ENCODE measurements at places on chromosomes 13 and 19.

DNA sequence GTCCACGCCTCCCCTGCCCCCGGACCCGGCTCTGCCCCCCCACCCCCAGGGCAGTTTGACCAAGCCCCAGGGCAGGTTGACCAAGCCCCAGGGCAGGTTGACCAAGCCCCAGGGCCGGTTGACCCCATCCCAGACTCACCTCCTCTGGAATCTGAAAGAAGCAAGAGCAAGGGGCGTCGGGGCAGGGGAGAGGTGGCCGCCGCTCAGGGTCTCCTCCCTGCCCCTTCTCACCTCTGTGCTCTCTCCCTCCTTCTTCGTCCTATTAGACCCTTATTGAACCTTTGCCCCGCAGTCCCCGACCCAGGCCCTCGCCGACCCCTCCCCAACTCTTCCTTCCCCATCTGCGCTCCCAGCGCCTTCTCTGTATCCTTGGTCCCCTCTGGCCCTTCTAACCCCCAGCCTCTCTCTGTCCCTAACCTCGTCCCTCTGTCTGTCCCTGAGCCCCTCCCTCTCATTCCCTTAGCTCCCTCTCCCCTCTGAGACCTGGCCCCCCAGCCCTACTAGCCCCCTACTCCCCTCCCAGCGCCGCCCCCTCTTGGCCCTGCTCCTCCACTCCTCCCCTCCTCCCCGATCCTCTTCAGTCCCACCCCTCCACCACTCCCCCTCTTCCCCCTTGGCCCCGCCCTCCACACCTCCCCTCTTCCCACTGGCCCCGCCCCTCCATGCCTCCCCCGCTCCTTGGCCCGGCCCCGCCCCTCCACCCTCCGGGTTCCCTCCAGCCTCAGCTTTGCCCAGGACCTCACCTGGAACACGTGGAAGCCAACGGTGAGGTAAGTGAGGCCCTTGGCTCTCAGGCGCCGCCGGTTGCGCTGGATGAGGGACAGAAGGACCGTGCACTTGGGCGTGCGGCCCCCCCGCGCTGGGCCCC is 7.6 kb downstream of the CAPN12 start:
- no peak for DNase-seq

GRCh38 chr19:54616821-54617560 is 13.3 kb upstream of the LILRB1 start:
- no peak for DNase-seq

DNA sequence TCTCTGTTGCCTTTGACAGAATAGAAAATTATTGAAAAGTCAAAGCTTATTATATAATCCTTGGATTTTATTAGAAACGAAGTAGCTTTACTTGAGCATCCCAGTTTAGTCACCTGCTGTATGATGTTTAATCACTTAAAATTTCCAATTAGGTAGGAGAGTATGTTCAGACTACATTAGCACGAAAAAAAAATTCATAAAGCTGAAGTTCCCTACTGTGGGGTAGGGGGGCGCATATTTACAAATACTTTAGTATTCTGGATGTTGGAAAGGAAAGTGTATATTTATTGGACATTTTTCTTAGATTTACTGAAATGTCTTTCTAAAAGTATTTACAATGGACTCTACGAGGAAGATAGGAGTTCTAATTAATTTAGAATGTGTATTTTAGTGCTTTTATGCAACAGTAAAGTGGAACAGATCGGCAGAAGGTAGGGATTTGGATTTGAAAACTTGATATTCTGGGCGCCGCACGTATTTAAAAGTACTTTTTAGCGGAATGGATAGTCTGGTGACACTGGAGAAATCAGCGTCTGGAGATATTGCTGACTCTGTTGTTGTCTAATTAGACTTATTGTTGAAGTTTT is 1.9 kb downstream of the CDK8 start:
- DNase-seq = no peak

- peak; percentile 30 for DNase-seq
Observed at GRCh38 chr19:39237200-39238184, 7.3 kb downstream of the IFNL3 start.

- no peak for DNase-seq
Observed at GRCh38 chr19:29576046-29576606, 30.0 kb upstream of the POP4 start.

GRCh38 chr19:18306209-18306887 is 16.5 kb downstream of the LSM4 start:
- DNase-seq = no peak

GRCh38 chr13:19618977-19619376 is 14.5 kb upstream of the MPHOSPH8 start:
- DNase-seq = no peak

DNA sequence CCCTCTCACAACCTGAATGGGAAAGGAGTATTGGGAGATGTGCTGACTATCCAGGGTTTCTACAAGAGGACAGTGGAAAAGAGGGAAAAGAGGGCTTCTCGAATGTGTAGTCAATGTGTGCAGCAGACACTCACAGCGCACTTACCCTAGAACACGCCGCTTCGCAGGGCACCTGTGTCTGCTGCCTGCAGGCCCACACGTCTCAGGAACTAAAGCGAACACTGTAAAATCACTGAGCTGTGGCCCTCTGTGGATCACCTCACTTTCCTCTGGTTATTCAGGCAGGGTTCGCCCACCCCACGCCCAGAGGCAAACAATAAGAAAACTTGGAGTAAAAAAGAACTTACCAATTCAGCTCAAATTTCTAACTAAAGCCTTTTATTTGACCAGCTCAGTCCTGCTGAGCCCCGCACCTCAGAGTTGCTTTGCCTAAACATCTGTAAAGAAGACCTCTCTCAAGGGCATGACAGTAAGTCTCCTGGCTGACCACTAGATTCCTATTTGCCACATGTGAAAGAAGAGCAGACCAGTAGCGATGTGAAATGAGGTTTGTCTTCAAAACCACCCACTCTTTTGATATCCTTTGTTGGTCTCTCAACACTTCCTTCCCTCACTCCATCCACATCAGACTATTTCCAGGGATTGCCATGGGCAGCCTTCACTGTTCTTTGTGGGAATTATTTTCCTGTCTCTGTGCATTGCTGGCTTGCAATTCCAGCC is 19.3 kb upstream of the DOCK9 start:
- no peak for DNase-seq

DNA sequence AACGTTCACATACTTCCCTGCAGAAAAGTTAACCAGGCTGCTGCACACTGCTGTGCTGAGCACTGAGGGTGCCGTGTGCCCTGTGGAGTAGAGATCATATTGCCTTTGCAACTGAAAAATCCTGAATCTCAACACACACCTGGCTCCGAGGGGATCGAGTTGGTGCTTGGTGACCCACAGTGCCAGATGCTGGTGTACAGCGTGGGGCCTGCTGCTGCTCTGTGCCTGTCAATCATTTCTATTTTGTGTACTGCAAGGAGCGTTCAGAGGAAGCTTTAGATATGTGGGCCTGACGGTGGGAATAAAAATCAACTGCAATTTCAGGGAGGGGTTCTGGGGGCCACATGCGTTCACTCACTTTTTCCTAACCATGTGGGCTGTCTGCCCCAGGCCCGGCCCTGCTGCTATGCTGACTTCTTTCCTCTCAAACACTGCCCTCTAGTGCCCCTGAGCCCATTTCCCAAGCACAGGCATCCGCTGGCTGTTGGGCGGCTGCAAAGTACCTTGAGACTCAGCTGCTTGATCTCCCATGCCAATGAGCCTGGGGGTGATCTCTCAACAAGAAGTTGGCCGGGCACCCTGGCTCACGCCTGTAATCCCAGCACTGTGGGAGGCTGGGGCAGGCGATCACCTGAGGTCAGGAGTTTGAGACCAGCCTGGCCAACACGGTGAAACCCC is 9.7 kb upstream of the LENG8 start:
- no peak for DNase-seq
